ENCODE measurements at places on chromosomes 7 and 10.

DNA sequence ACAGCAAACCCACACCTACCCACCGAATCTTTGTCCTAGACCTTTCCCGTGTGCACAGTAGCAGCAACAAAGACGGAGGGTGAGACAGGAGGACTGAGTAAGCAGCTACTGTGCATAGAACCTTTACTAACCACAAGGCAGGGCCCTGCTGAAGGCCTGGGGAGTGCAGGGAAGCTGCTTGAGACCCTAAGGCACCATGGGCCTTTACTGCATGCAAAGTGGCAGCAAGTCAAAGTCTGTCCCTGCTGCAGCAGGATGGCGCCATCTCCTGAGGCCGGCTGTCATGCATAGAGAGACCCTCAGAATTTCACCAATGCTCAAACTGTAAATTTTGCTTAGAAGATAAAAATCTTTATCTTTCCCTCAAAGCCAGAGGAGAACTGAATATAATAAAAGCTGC, 610.5 kb downstream of the ACTR3B start:
- no peak for DNase-seq

GRCh38 chr10:93026072-93026471, 34.5 kb upstream of the CYP26C1 start:
- DNase-seq: no peak

GRCh38 chr10:124560377-124561105, 98.9 kb downstream of the LHPP start:
- no peak for DNase-seq

GRCh38 chr10:6195846-6196245, 6.9 kb upstream of the PFKFB3 start:
- no peak for DNase-seq

DNA sequence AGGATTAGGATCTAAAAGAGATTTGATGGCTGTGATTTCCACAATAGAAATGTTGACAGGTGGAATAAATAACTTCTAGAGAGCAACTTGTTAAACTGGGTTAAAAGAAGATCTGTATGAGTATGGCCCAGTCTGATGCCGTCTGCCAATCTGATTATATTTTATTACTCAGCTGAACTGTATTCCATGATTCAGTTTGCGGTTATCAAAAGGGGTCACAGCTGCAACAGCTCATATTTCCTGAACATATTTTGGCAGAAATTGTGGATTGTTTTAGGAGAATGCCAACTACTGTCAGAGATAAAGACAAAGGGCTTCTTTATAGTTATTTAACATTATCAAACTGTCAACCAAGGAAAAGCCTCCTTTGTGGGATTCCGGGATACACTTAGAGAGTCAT, 244.8 kb upstream of the MINDY3 start:
- no peak for DNase-seq

- no peak for DNase-seq
These were observed 73.7 kb downstream of the ITIH5 start for GRCh38 chr10:7593063-7593462.

DNA sequence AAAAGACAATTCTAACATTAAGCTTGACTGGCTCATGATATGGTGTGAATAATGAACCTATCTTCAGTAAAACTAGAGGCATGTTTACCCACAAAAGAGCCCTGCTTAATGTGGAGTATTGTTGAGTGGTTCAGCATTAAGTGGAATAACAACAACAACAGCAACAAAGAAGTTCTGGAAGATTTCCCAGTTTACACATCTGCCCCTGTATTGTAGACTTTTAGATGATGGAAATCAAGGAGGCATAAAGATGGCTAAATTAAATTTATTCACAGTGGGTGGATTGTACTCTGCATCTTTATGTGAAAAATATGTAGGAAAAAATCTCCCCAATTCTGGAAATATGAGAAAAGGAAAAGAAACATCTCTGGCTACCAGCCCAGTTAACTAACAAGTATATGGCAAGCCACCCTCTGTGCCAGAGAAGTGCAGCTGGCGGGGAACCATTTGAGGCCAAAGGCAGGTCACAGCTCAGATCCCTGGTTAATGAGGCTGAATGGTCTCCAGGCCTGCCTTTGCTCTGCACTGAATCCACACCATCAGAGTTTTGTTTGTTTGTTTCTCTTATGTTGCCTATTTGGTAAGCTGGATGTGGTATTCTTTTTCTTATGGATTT, 186.0 kb downstream of the SEMA3D start:
- DNase-seq: peak; percentile 20
